GM18507 (cell line): ENCODE measurements at places on chromosomes 11 and 22.

DNA sequence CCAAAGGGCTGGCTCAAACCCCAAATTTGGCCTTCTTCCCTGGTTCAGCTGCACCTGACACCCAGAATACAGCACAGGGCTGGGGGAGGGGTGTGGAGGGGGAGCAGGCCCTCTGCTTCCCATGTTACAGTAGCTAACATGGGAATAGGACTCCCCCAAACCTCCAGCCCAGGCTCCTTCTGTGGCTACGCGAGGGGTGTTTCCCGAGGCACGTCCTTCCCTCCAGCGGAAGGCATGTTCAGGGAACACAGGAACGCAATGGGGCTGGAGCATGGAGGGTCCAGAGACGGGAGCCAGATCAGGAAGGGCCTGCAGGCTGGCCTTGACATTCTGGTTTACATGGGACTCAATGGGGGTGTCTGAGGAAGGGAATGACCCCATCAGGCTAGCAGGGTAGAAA lies 11.8 kb upstream of the IGLL1 start:
- DNase-seq: no peak

- no peak for DNase-seq
Observed at GRCh38 chr22:47091246-47091651, 328.8 kb downstream of the TBC1D22A start.

GRCh38 chr11:88697139-88697538 lies 359.6 kb upstream of the CTSC start:
- no peak for DNase-seq

- DNase-seq: no peak
Observed at GRCh38 chr11:44753961-44754645, 27.3 kb downstream of the TSPAN18 start.

DNA sequence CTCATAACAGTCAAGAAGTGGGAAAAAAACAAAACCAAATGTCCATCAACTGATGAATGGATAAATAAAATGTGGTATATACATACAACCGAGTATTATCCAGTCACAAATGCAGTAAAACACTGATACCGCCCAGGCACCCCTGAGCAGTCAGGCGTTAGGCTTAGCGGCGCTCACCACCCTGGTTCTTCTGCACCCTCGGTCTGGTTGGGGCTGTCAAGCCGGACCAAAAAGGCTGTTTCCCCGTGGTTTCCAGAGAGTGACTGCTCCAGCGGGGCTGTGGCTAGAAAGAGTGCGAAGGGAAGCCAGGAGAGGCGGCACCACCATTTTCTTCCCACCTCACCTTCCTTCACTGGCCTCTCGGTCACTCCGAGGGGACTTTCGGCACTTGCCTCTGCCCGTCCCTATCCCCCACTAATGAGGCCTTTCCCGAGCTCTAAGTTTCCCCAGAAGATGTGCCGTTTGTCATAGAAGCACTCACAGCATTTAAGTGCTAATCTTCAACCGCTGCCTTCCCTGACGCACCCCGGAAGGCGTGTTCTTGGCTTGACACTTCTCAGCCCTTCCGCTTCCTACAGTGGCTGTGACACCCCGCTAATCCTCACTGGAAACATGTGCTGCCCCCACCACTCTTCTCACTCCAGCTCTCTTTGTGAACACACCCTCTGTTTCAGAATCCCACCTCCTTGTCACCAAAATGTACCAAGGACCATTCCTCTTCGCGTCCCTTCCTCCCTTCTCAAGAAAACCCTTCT lies 42.4 kb downstream of the FCHSD2 start:
- DNase-seq: no peak

DNA sequence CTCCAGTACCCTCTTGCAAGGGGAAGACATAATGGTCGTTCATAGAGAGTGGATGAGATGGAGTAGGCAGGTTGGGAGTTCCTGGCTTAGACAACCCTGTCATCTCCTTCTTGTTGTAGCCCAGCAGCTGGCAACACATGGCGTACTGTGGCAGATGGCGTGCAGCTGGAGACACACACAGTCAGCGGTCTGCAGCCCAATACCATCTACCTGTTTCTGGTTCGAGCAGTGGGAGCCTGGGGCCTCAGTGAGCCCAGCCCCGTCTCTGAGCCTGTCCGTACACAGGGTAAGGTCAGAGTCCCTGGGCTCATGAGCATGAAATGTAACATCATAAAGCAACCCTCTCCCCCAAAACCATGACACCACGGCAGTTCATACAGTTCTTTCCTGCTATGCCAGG lies 8.7 kb downstream of the ROBO3 start:
- DNase-seq: no peak

- DNase-seq: no peak
Observed at GRCh38 chr22:32823024-32823730, 21.7 kb downstream of the TIMP3 start.

DNA sequence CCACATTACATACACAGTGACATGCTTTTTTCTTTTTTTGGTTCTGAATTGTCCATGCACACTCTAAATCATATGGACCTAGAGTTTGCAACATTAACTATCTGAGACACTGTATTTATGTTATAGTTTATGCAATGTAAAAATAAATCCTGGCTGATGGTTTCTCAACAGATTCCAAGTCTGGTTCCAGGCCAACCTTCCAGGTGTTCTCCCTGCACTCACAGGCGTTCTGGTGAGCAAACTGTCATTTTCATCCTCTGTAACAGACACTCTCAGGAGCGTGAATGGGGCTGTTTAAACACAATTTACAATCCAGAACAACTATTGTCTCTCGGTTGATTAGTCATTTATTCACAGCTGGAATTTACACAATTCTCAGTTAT lies 36.5 kb upstream of the ANKK1 start:
- DNase-seq: no peak

DNA sequence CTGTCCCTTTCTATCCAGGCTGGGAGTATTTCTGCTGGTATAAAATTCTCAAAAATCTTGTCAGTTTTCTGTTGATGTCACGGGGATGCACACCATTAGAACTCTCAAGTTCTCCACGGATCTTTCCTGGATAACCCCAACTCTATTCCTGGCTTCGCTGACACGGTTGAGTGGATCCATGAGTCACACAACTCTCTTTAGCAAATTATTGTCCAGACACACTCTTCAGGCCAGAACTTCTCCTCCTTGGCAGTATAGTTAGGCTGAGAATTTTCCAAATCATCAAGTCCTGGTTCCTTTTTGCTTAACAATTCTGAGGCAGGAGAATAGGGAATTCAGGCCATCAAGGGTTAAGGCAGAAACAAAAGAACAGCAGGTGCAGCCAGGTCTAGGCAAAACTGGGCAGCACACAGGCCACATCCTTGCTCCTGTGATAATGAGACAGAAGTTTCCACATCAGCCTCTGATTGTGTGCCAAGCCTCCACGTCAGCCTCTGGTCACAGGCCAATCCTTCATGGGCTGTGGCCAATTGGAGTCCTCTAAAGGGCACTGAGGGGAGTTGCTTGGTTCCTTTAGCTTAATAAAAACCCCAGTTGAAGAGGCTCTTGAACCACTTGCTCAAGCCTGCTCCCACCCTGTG lies 5.7 kb upstream of the ACAT1 start:
- no peak for DNase-seq

DNA sequence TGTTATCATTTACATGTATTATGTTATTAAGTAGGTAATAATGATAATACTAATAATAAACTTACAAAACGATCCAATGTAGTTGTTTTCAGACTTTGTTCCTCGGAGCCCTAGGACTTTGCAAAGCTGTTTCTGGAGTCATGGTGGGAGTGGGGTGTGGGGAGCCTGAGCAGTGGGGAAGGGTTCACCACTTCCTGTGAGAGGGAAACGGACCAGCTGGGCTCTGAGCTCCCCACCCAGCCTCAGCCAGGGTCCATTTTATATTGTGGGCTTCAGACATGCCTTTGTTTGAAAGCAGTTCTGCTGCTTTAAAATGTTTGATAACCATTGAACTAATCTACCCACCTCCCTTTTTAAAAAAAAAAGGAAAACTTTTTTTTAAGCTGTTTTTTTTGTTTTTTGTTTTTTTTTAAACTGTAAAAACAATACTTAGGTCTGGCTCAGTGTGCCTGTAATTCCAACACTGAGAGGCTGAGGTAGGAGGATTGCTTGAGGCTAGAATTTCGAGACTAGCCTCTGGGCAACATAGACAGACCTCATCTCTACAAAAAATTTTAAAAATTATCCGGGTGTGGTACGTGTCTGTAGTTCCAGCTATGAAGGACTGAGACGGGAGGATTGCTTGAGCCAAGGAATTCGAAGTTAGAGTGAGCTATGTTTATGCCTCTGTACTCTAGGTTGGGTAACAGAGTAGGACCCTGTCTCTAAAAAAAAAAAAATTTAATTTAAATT lies 7.0 kb downstream of the SERPING1 start:
- DNase-seq: no peak

DNA sequence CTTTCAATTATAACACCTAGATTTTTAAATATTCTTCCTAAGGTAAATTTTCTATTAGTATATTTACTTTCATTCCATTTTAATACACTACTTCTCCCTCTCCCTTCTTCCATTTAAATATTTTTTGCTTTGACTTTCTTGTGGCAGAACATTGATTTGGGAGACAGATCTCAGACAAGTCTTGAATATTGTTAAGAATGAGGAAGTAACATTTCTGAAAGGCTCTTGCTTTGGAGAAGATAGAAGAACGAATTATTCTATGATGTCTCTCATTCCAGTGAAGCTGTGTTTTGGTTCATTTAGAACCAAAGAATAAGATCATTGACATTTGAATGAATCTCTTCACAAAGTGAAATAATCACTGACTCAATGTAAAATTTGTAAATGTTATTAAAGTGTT lies 2.4 kb downstream of the IPO7 start:
- DNase-seq: no peak

- DNase-seq: no peak
Observed at GRCh38 chr11:6320411-6321155, at the start of gene CAVIN3. Gene CAVIN3, minus strand, starts transcription at chr11:6320501. Its CDS starts 25 bp downstream, at chr11:6320476.

GRCh38 chr11:11818529-11819121 lies 23.1 kb upstream of the USP47 start:
- DNase-seq: no peak

- no peak for DNase-seq
Observed at GRCh38 chr11:132052904-132053303, 682.5 kb downstream of the NTM start.

DNA sequence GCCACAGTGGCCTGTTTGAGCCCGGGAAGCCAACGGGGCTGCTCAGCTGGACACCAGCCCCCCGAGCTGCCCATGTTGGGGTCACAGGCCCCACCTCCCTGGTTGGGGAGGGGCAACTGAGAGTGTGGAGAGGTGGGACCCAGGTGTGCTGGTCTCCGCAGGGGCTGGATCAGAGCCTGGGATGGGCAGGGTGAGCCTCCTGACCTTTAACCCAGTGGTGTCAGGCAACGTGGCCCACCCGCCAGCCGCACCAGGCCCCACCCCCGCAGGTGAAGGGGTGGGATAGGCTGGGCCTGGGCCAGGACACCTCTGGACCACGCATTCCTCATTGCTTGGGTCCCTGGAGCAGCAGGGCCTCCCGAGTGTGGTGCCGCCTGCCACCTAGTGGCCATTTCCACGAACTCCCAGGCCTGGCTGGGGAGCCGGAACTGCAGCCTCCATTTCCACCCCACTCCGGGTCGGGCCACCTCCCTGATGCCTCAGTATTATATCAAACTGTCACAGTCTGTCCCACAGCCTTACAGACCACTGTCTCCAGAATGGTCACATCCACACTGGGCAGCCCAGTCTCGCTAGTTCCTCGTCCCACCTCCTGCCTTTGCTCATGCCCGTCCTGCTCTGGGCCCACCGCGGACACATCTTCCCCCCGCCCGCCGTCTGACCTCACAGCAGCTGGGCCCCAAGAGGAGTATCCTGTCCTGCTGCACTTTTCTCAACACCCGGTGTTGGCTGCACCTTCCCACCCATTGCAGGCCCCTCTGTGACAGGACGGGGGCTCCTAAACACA lies 13.3 kb upstream of the PPP6R3 start:
- peak; percentile 84 for DNase-seq
